ENCODE measurements at places on chromosomes 11 and 22.

GRCh38 chr11:35812828-35813227 lies 131.0 kb upstream of the LDLRAD3 start:
- no peaks in the 10 kb centered on the region for H3K27me3 ChIP-seq
- H3K4me3 ChIP-seq, result no peak overlapping the region
- no peak overlapping the region for H3K27ac ChIP-seq

DNA sequence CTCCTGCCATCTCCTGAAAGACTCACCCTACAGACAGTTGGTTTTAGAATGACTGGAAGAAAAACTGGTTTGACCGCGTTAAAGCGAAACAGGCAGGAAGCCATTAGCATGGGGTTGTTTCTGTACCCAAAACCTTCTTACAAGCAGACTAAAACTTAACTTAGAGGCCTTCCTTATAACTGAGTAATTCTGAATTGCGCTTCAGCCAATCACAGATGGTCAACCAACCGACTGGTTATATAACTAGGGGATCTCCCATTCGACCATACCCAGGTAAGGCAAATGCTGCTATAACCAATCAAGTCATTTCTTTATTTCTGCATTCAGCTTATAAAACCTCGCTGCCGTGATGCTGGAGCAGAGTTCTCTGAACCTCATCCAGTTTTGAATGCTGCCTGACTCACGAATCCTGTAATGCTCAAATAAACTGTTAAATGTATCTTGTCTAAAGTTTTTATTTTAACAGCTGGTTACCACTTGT lies 87.8 kb upstream of the DRD2 start:
- no peaks in the 10 kb centered on the region for H3K4me1 ChIP-seq
- no peaks in the 10 kb centered on the region for H3K36me3 ChIP-seq
- H3K27ac ChIP-seq, result no peak overlapping the region
- DNase-seq, result no peak
- H3K27me3 ChIP-seq, result no peaks in the 10 kb centered on the region
- no peak overlapping the region for H3K4me3 ChIP-seq

- H3K4me1 ChIP-seq, result no peaks in the 10 kb centered on the region
- peaks cover 25% of the 10 kb centered on the region for H3K36me3 ChIP-seq
- no peak for DNase-seq
- H3K4me3 ChIP-seq, result no peak overlapping the region
- no peaks in the 10 kb centered on the region for H3K27me3 ChIP-seq
- H3K27ac ChIP-seq, result no peak overlapping the region
These were observed 60.4 kb downstream of the SFI1 start for GRCh38 chr22:31556627-31557203.

- no peaks in the 10 kb centered on the region for H3K4me1 ChIP-seq
- no peaks in the 10 kb centered on the region for H3K27me3 ChIP-seq
- H3K27ac ChIP-seq, result no peak overlapping the region
- no peak for DNase-seq
- H3K4me3 ChIP-seq, result no peak overlapping the region
These were observed 27.8 kb downstream of the CREB3L1 start for GRCh38 chr11:46305295-46305694.

DNA sequence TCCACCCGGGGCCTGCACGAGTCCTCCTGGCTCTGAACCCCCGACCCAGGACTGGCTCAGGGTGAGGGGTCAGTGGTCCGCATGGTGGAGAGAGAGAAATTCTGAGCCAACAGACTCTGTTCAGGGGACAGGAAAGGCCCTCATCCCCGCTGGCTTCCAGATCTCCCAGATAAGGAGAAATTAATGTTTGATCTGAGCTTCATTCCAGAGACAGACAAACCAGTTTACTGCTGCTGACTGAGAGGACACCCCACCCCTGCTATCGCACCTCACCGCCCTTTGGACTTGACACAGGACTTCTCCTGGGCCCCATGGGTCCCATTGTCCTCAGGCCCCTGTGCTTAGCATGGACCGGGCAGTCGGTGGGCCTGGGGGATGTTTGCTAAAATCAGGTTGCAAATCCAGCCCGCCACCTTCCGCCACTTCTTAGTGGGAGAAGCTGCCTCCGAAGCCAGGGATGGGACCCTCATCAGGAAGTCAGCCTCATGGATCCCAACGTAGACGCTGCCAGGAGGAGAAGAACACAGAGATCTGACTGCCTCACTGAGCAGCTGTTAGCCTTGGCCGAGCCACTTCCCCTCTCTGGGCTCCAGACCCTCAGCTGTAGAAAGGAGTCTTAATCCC lies 11.2 kb upstream of the UPK3A start:
- H3K4me1 ChIP-seq, result peaks cover 8% of the 10 kb centered on the region
- peaks cover 13% of the 10 kb centered on the region for H3K27me3 ChIP-seq
- no peak overlapping the region for H3K4me3 ChIP-seq
- H3K27ac ChIP-seq, result no peak overlapping the region

DNA sequence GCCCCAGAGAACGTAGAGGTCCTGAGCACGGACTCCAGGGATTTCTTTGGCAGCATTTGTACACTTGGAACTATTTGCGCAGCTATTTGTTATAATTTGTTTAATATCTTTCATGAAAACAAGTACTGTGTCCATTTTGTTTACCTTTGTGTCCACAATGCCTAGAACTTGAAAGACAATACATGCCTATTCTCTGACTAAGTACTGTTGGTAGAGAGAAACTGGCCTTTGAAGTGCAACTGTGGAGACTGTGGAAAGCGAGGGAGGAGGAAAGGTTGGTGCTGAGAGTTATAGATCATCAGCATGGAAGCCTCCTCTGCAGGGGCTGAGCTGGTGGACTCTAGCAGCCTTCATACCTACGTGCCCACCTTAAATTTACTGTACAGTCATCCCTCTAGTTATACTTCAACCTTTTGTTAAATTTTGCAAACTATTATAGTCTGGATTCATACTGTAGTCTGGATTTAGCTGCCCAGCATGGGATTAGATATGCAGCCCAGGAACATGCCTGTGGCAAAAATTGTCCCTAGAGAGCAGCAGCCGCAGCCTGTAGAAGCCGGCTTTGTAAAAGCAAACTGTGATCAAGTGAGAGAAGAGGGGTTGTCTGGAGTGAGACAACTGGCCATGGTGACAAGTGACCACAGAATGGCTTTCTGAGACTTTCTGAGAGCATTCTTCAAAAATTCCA lies 24.2 kb upstream of the YAP1 start:
- no peak for DNase-seq
- no peaks in the 10 kb centered on the region for H3K27me3 ChIP-seq
- H3K27ac ChIP-seq, result no peak overlapping the region
- no peaks in the 10 kb centered on the region for H3K36me3 ChIP-seq
- H3K4me3 ChIP-seq, result no peak overlapping the region

GRCh38 chr22:36069368-36069767 lies 40.7 kb upstream of the RBFOX2 start:
- H3K36me3 ChIP-seq, result no peaks in the 10 kb centered on the region
- no peak for DNase-seq
- no peak overlapping the region for H3K27ac ChIP-seq
- H3K4me1 ChIP-seq, result peaks cover 5% of the 10 kb centered on the region

DNA sequence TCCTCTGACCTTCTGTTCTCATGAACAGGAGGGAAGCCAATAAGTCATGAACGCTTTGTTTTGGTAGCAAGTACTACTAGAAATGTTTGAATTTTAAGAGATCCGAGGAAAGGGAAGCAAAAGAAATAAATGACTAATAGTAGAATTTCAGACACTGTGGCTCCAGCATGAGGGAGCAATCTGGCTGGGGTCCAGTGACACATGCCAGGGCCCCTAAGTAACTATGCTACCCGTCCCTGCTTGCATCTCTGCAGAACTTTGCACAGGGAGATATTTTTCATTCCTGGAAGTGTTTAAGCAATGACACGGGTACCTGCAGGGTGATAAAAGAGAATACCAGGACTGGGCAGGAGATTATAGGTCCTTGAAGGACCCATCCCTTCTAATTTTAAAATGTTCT lies 7.3 kb upstream of the ADAMTS8 start:
- H3K27me3 ChIP-seq, result no peaks in the 10 kb centered on the region
- H3K36me3 ChIP-seq, result no peaks in the 10 kb centered on the region
- H3K27ac ChIP-seq, result no peak overlapping the region
- H3K4me3 ChIP-seq, result no peak overlapping the region
- no peak for DNase-seq
- peaks cover 8% of the 10 kb centered on the region for H3K4me1 ChIP-seq

DNA sequence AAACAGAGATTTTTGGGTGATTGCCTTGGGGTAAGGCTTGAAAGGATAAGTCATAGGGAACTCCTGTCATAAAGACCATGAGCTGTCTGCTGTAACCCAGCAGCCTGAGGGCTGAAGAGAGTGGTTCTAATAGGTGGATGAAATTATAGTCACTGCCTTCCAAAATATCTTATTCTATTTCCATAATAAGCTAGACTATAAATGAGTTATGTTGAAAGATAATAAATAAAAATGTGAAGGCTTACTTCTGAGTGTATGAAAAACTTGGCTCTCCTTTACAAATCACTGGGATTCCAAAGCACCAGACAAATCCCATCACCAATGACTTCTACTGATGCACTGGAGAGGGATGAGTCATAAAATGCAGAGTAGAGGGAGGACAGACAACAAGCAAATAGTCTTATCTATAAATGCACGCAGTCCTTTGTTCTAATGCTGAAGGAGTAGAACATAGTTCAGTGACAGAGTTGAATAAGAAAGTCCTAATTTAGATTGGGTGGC lies 775.0 kb upstream of the LRRC4C start:
- no peaks in the 10 kb centered on the region for H3K27me3 ChIP-seq
- no peak overlapping the region for H3K4me3 ChIP-seq
- no peaks in the 10 kb centered on the region for H3K36me3 ChIP-seq
- DNase-seq, result no peak

GRCh38 chr11:34595391-34595790 lies 25.5 kb upstream of the EHF start:
- H3K4me1 ChIP-seq, result peaks cover 5% of the 10 kb centered on the region
- no peak overlapping the region for H3K4me3 ChIP-seq
- H3K27me3 ChIP-seq, result peaks cover 7% of the 10 kb centered on the region
- H3K36me3 ChIP-seq, result no peaks in the 10 kb centered on the region
- no peak for DNase-seq

DNA sequence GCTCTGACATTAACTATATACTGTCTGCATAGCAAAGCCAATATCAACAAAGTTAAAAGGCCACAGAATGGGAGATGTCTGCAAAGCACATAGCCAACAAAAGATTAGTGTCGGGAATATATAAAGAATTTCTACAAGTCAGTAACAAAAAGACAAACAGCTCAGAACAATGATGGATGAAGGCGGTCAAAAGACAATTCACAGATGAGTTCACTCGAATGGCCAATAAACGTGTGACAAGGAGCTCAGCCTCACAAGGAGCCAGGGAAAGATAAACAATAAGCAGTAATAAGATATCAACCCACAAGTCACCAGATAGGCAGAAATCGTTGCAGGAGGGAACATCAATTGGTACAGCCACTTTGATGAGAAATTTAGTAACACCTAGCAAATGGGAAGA lies 106.0 kb upstream of the ISX start:
- no peaks in the 10 kb centered on the region for H3K4me1 ChIP-seq
- H3K27ac ChIP-seq, result no peak overlapping the region
- H3K36me3 ChIP-seq, result no peaks in the 10 kb centered on the region
- no peak for DNase-seq

GRCh38 chr22:41532908-41533825 lies 11.1 kb downstream of the POLR3H start:
- H3K27ac ChIP-seq, result no peak overlapping the region
- H3K36me3 ChIP-seq, result peaks cover 49% of the 10 kb centered on the region

- H3K4me1 ChIP-seq, result no peaks in the 10 kb centered on the region
- DNase-seq, result peak; percentile 80
- no peak overlapping the region for H3K4me3 ChIP-seq
- H3K36me3 ChIP-seq, result no peaks in the 10 kb centered on the region
These were observed 36.9 kb upstream of the SLC36A4 start for GRCh38 chr11:93234602-93235207.

DNA sequence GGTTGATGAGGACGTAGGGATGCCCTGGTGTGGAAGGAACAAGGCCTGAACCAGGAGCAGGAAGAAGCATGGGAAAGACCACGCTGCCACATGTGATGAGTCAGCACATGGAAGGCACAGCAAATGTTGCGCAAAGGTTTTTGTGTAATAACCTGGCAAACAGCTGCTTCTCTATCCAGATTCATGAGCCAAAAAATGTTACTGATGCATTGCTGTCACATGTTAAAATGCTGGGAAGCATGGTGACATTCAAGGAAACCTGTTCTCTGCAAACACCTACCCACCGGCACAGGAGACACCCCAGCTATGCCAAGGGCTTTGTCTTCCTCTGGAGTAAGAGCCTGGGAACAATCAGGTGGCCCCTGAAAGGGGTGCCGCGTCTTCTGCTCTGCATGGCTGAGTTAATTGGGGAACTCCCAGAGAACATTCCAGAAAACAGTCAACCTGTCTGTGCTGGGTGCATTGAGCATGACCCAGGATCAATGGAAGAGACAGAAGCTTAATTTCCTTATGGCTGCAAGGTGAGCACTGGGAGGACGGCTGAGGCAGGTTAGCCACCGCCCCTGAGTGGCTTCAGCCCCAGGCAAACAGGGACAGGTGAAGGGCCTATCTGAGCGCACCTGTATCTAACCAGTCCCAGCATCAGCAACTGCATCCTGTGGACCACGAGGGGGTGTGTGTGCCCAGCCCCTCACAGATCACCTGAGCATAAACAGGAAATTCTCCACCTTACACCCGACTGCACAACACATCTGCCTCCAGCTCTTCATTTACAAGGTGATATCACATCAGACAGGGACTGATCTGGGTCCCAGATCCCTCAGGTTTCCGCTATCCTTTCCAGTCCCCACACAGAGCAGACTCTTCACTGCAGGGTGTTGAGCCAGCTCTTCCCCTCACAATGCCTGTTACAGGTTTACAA lies 108.4 kb downstream of the GGTLC2 start:
- no peaks in the 10 kb centered on the region for H3K36me3 ChIP-seq
- no peak overlapping the region for H3K27ac ChIP-seq
- H3K4me1 ChIP-seq, result no peaks in the 10 kb centered on the region
- no peak overlapping the region for H3K4me3 ChIP-seq
- H3K27me3 ChIP-seq, result no peaks in the 10 kb centered on the region
- DNase-seq, result no peak

DNA sequence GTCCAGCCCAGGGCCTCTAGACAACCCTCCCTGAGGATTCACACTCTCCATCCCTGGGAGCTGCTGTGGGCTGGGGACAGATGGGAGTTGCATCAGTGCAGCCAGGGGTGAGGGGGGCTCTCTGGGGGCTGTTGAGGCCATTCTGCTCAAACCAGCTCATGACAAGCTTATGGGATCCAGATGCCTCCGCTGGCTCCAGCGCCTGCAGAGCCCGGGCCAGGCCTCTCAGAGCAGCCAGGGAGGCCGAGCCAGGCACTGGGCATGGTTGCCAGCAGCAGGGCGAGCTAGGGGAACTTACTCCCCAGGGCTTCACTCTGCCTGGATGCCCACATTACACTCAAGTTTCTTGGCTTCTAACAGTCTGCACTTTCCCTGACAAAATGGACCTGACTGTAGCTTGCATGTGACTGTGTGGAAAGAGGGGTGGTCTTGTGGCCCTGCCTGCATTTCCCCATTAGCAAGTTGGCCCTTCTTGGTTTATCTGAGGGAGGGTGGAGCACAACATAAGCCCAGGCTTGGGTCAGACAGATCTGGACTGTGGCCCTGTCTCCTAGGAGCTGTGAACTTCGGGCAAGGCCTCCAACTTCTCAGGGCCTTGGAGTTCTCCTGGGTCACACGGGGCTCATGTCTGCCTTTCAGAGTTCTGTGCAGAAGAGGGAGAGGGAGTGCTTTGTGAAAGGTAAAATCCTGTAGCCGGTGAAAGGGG lies 34.5 kb upstream of the CYB5R3 start:
- H3K27ac ChIP-seq, result peak overlapping the region; percentile 61
- no peak overlapping the region for H3K4me3 ChIP-seq
- no peaks in the 10 kb centered on the region for H3K36me3 ChIP-seq
- H3K27me3 ChIP-seq, result no peaks in the 10 kb centered on the region
- no peak for DNase-seq

Data from upper lobe of right lung (tissue), 1 donor.